Central memory CD4-positive, alpha-beta T cell (primary cell): ENCODE measurements at places on chromosomes 7 and 10.

GRCh38 chr7:7051206-7051877 is 131.0 kb upstream of the C1GALT1 start:
- DNase-seq, result no peak

DNA sequence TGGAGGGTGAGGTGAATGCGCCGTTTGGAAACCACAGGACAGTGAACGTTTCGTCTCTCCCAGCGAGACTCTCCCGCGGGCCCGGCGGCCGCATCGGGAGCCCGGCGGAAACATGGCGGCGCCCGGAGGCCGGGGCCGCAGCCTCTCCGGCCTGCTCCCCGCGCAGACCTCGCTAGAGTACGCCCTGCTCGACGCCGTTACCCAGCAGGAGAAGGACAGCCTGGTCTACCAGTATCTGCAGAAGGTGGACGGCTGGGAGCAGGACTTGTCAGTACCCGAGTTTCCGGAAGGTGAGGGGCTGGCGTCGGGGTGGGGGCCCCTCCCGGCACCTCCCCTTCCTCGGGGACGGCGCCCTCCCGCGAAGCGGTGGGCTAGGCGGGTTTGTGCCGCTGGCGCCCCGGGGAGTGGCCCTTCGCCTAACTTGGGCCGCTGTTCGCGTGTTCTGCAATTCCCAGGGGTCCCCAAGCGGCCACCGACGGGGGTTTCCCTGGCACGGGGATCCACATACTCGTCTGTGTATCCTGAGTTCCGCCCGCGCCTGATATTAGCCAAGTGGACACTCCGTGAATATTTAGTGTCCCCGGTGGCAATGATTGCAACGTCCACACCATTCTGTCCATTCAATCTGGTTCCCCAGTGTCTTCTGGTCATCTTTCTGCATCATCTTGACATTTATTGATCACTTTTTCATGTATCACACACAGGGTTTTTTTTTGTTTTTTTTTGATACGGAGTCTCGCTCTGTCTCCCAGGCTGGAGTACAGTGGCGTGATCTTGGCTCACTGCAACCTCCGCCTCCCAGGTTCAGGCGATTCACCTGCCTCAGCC is 514 bp downstream of the NHLRC2 start:
- DNase-seq, result peak; percentile 39

- DNase-seq, result no peak
These were observed 36.2 kb upstream of the RET start for GRCh38 chr10:43040482-43041256.

DNA sequence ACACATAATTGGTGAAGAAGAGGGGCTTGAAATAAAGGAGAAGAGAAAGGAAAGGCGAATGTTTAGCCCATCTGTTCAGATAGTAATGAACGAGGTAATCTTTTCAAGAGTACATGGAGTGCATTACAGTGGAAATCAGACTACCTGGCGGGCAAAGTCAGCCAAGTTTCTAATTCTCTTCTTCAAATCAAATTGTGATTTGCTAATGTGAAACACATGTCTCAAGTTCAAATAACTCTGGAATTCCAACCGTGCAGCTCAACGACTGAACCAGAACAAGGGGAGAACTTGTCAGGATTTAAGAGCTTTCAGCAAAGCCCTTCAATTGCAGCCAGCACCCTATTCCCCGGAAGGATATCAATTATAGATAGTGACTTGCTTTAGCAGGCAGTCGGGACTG is 216.9 kb downstream of the GLI3 start:
- no peak for DNase-seq

DNA sequence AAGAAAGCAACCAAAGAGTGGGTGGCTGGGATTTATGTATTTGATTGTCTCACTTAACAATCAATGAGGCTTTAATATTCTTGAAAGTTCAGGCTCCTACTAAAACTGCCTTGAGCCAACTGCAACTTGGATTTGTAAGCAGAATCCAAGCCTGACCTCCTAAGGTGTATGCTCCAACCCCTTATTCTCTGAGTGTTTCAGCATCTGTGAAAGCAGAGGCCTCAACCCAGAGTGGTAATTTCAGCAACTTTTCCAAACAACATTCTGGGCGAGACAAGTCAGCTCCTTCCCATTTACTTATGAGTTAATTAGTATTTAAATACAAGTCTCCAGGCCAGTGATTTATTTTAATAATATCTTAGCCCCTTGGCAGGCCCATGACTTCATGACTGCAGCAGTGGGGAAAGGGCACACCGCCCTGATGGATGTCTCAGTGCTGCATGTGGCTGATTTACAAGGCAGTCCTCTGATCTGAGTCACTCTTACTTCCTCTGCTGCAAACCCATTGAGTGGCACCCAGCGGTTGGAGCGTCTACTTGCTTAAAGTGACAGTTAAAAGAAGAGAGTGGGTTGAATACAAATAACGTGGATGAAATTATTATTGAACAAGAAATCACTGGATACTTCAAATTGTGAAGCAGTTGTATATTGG is 209.1 kb downstream of the TRIL start:
- DNase-seq, result no peak

- no peak for DNase-seq
These were observed 77.7 kb upstream of the GPR37 start for GRCh38 chr7:124843336-124843735.

DNA sequence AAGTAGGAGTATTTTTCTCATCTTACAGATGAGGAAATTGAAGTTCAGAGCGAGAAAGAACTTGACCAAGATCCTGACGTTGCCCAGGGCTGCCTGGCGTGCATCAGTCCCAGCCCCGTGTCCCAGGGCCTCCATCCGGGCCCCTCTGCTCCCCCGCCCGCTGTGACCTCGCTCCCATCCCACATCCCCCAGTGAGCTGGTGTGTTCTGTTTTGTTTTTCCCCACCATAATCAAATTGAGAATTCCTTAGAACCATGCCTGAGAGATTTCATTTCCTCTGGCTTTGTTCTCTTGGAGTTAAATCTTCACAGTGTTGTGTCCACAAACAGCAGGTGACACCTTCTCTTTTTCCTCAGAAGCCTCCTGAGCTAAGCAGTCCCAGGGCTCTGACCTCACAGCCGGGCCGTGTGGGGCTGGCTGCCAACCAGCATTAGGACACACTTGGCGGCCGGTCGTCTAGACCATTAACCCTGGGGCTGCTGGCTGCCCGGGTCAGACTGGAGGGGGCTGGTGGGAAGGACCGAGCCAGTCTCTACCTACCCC is 44.3 kb downstream of the PFKP start:
- DNase-seq, result no peak

DNA sequence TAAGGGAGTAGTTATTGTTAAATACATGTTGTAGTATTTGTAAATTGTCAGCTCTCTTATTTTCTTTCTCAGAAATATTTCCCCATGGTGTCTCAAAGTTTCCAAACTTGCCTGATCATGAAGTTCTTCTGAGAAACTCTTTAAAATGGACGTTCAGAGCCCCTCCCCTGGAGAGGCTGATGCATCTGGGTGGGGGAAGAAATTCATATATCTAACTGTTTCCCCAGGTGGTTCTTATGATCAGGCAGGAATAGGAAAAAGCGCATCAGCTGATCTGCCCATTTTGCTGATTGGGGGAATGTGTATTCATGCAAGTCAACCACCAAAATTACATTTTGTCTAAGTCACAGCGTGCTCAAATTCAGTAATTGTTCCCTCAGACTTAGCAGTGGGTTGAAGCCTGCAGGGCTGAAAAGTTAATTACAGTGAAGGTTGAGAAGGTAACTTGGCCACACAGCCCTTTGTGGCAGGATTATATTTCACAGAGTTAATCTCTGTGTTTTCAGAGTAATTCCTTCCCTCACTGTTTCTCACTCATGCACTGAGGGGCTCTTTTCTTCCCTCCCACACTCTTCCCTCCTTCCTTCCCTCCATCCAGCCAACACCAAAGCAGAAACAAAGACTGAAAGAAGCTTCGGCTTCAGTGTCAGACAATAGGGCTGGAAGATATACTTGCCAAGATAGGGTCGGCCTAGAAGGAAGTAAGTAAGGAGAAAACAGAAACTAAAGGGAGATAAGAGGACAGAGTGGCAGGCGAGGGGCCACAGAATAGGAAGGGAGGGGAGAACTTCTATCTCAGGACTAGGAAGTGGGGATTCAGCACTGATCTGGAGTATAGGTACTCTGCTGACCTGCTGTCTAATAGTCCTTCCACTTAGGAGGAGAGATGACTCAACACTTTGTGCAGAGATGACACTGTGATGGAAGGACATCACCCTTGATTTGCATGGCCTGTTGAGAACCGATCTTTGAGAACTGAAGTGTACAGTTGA is 50.5 kb upstream of the STARD3NL start:
- DNase-seq, result no peak
